Astrocyte (in vitro differentiated cells and primary cell): ENCODE measurements at places on chromosomes 1 and 21.
A peak's percentile ranks its signal among the peaks of the same experiment; 100 is the strongest.

DNA sequence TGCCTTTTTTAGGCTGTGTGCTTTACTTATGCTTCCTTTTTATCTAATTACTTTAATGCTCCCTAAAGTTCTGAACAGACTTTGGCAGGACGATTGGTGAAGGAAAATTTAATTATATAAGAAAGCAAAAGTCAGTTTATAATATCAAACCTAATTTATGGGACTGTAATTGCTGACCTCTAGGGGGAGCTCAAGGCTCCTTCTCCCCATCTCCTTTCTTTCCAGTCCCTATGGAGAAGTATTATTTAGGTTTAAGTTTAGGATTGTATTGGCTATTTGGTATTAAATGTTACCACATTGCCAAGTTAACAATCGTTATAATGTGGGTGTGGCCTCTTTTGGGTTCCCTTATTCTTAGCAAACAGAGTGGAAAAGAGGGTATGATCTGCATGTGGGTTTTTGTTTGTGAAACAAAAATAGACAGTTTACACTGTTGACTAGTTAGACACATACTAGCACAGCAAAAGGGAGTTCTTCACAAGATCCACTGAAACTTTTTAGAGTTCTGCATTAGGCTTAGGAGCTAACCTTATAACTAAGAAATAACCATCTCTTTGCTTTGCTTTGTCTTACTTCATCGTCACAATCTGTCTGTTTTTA, 48.2 kb upstream of the TNFSF4 start:
- H3K27ac ChIP-seq = no peak overlapping the region
- H3K27me3 ChIP-seq = no peaks in the 10 kb centered on the region
- H3K4me1 ChIP-seq = peaks cover 5% of the 10 kb centered on the region
- no peaks in the 10 kb centered on the region for H3K36me3 ChIP-seq

DNA sequence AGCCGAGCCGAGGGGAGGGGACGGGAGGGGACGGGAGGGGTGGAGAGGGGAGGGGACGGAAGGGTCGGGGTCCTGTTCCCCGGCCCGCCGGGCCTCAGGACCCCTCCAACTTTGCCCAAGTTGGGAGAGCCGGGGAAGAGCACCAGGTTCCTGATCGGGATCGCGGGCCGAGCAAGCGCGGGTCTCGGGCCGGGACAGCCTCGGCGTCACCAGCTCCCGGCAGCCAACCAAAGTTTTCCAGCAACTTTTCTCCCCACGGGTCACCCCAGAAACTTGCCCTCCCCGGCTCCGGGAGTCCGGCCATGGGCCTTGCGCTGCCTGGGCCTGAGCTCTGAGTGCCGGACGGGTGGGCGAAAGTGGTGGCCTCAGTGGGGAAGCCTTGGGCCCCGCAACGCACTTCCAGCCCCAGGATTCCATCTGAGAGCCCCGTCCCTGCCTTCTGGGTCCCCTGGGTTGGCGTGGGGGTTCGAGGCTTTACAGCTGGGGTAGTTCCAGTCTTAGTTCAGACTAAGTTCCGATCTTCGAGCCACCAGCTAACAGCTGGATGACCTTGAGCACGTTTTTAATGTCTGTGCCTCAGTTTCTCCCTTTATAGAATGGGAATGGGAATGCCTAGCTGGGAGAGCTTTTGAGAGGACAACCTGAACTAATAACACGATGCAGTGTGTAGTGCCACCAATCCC, 458 bp downstream of the ZC3H12A start:
- H3K36me3 ChIP-seq = peaks cover 3% of the 10 kb centered on the region
- H3K4me3 ChIP-seq = peak overlapping the region; percentile 75
- H3K4me1 ChIP-seq = peaks cover 87% of the 10 kb centered on the region
- no peak for DNase-seq

DNA sequence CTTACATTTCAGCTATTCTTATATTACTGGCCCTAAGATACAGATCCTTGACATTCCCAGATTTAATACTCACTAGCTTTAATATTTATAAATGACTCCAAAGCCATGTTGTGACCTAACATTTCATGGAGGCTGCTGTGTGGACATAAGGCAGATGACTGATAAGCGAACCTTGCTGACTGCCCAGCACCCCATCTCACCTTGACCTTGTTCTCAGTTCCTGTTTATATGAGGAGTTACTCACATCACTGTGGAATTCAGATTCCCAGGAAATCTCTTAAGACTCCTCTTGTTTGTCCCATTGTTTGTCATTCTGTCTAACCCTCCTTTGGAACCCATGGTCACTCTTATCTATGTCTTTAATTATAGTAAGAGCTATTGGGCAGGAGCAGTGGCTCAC, 21.9 kb downstream of the RAB3B start:
- peaks cover 22% of the 10 kb centered on the region for H3K4me1 ChIP-seq
- H3K27me3 ChIP-seq = no peaks in the 10 kb centered on the region
- no peak overlapping the region for H3K4me3 ChIP-seq
- H3K27ac ChIP-seq = peak overlapping the region; percentile 82

- H3K4me3 ChIP-seq = no peak overlapping the region
- H3K36me3 ChIP-seq = no peaks in the 10 kb centered on the region
- peaks cover 8% of the 10 kb centered on the region for H3K4me1 ChIP-seq
- no peaks in the 10 kb centered on the region for H3K27me3 ChIP-seq
Measured at GRCh38 chr1:81453367-81453703, 347.4 kb upstream of the ADGRL2 start.

DNA sequence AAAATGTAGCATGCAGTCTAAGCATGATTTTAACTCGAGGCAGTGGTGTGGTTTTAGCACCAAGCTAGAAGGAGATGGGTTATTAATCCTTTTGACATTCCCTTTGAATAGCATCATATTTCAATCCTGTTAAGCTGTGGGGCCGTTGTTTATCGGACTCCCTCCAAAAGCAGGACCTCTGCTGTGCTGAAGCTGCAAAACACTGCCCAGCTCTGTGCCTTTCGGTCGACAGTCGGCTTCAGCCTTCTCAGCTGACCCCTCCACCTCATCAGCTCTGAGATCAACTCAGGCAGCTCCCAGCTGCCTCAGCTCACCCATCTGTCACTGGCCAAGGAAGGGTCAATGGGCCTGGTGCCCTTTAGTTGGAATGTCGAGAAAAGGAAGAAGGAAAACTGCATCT, 95.5 kb downstream of the KAZN start:
- no peak overlapping the region for H3K4me3 ChIP-seq
- no peak for DNase-seq
- H3K27ac ChIP-seq = no peak overlapping the region
- peaks cover 5% of the 10 kb centered on the region for H3K27me3 ChIP-seq

DNA sequence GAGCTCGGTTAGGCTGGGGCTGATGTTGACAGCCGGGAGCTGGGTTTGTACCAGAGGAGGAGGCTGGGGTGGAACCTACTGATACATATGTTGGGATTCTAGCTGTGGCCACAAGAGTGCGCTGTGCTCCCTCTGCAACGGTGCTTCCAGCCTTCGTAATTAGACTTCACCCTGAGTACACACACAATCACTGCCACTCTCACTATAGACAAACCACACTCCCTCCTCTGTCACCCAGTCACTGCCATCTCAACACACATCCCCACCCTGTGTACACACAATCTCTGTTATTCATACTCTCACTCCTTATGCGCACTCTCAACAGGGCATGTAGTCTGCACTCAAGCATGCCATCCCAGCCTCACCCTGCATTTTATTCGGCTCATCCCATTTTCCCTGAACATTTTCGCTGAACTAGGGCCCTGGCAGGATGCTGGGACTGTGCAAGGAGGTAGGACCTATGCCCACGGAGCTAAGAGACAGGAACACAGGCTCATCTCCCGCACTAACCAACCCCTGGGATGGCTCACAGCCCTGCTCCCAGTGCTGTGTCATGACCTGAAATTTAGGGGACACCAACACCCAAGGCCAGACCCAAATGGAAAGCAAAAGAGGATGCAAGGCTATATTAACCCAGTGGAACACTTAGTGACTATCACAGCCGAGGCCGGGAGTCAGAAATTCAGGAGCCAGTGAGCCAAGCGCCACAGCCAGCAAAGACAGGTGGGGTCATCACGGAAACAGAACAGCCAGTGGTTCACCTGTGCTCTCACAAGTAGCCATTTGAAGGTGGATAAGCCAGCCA, 5.7 kb downstream of the GJB3 start:
- no peak overlapping the region for H3K27ac ChIP-seq
- no peak overlapping the region for H3K4me3 ChIP-seq
- H3K36me3 ChIP-seq = no peaks in the 10 kb centered on the region
- peaks cover 15% of the 10 kb centered on the region for H3K27me3 ChIP-seq

DNA sequence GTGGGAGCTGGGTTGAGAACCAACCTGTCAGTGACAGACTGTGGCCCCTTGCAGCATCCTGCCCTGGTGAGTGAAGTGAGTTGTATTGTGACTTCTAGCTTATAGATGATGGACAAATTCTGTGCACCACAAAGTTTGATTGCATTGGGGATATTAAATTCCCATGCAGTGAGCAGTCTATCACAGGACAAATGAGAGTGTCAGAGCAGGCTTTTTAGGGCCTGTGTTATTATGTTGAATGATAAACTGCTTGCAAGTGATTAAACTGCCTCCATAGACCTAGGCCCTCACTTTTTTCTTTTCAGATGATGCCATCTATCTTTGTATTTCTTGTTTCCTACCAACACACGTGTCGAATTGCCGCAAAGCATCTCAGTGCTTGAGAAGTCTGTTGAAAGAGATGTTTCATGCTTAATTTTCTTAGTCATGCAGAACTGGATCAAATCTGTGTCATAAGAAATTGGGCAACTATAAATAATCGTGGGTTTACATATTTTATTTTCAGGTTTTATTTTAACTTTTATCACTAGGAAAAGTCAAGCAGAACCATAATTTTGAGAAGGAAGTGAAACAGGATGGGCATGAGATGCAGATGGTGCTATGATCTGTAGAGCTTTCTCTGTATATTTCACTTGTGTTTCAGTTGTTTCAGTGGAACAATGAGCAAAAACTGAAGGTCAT, 199.2 kb downstream of the S1PR1 start:
- H3K4me3 ChIP-seq = no peak overlapping the region
- H3K27me3 ChIP-seq = peaks cover 12% of the 10 kb centered on the region
- DNase-seq = no peak
- no peaks in the 10 kb centered on the region for H3K4me1 ChIP-seq
- H3K27ac ChIP-seq = no peak overlapping the region
- no peaks in the 10 kb centered on the region for H3K36me3 ChIP-seq

- H3K4me1 ChIP-seq = peaks cover 8% of the 10 kb centered on the region
- peak; percentile 51 for DNase-seq
- peaks cover 12% of the 10 kb centered on the region for H3K36me3 ChIP-seq
- no peaks in the 10 kb centered on the region for H3K27me3 ChIP-seq
Measured at GRCh38 chr1:229597877-229598276, 28.0 kb downstream of the TAF5L start.

- peaks cover 26% of the 10 kb centered on the region for H3K36me3 ChIP-seq
- H3K4me3 ChIP-seq = no peak overlapping the region
- no peak for DNase-seq
Measured at GRCh38 chr1:109067883-109068282, 7.9 kb downstream of the TAF13 start.

GRCh38 chr21:14488672-14489204, 57.4 kb downstream of the SAMSN1 start:
- no peaks in the 10 kb centered on the region for H3K36me3 ChIP-seq
- H3K4me1 ChIP-seq = no peaks in the 10 kb centered on the region
- no peaks in the 10 kb centered on the region for H3K27me3 ChIP-seq
- no peak for DNase-seq
- H3K27ac ChIP-seq = no peak overlapping the region
- no peak overlapping the region for H3K4me3 ChIP-seq

GRCh38 chr1:160794376-160794775, 1.6 kb upstream of the LY9 start:
- H3K27ac ChIP-seq = no peak overlapping the region
- no peak for DNase-seq
- no peaks in the 10 kb centered on the region for H3K4me1 ChIP-seq
- H3K4me3 ChIP-seq = no peak overlapping the region

- peaks cover 17% of the 10 kb centered on the region for H3K4me1 ChIP-seq
- peak overlapping the region; percentile 71 for H3K4me3 ChIP-seq
- no peak overlapping the region for H3K27ac ChIP-seq
- no peak for DNase-seq
- H3K36me3 ChIP-seq = no peaks in the 10 kb centered on the region
- no peaks in the 10 kb centered on the region for H3K27me3 ChIP-seq
Measured at GRCh38 chr1:33080373-33080772, 580 bp upstream of the AZIN2 start.

DNA sequence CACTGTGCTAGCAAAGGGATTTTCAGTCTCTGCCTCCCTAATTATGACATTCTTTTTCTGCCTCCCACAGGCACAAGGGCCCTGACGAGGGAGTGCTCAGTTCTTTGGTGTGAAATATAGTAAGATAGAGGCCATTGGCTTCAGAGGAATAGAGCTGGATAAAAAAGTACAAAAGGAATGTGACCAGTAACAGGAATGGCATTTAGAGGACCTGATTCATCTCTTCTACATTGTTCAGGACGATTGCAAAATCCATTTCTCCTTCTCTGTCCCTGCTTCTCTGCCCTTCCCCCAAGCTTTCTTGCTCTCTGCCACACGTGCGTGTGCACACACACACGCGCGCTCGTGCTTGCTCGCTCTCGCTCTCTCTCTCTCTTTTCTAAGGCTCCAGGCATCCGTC, 668.2 kb downstream of the KIF26B start:
- no peaks in the 10 kb centered on the region for H3K27me3 ChIP-seq
- H3K36me3 ChIP-seq = no peaks in the 10 kb centered on the region
- peak; percentile 98 for DNase-seq

- DNase-seq = peak; percentile 26
- no peaks in the 10 kb centered on the region for H3K27me3 ChIP-seq
- H3K4me3 ChIP-seq = no peak overlapping the region
- H3K27ac ChIP-seq = no peak overlapping the region
- H3K36me3 ChIP-seq = no peaks in the 10 kb centered on the region
Measured at GRCh38 chr1:172837816-172838679, 179.1 kb downstream of the FASLG start.

- no peak overlapping the region for H3K4me3 ChIP-seq
- no peaks in the 10 kb centered on the region for H3K36me3 ChIP-seq
- DNase-seq = no peak
- H3K27me3 ChIP-seq = no peaks in the 10 kb centered on the region
Measured at GRCh38 chr1:77673030-77673429, 9.4 kb downstream of the ZZZ3 start.

DNA sequence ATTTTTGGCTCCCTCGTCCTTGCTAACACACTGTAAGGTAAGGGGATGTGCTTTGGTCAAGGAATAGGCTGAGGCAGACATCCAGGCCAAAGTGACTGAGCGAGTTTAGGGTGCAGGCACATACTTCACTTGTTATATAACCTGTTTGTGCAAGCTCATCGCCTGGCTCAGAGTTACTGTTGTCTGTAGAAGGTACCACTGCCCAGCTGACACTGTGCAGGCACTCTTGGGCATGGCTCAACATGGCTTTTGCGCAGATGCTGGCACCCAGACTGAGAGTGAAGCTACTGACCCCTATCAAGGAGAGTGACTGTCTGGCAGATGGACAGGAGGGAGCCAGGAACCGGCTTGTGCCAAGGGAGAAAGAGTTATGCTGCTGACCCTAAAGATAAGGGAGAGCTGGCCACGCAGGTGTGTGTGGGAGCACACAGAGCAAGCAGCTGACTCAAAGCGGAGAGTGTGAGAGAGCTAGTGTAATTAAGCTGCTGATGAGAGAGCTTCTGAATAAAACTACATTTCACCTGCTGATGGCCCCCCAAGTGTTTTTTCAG, 307.3 kb upstream of the USP24 start:
- no peak for DNase-seq
- no peak overlapping the region for H3K4me3 ChIP-seq
- no peaks in the 10 kb centered on the region for H3K36me3 ChIP-seq
- H3K27ac ChIP-seq = no peak overlapping the region
- H3K27me3 ChIP-seq = no peaks in the 10 kb centered on the region
